ENCODE measurements at places on chromosomes 7 and 10.

DNA sequence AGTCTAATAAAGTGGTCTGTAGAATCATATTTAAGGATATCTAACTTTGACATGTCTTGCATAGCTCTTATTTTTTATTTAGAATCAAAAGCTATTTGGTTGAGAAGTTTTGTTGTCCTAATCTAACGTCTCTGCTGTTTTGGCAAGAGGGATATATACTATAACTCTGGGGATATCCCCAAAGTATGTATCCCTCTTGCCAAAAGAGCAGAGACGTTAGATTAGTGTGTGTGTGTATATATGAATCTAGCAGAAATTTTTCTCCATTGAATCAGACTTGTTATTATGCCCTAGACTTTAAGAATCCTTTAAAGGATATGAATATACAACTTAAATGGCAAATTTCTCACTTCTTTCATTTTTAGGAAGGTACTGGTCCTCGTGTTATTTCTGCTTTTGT is 9.6 kb downstream of the SMC3 start:
- DNase-seq = no peak

- DNase-seq = no peak
Observed at GRCh38 chr10:131167036-131167860, 144.3 kb downstream of the TCERG1L start.

DNA sequence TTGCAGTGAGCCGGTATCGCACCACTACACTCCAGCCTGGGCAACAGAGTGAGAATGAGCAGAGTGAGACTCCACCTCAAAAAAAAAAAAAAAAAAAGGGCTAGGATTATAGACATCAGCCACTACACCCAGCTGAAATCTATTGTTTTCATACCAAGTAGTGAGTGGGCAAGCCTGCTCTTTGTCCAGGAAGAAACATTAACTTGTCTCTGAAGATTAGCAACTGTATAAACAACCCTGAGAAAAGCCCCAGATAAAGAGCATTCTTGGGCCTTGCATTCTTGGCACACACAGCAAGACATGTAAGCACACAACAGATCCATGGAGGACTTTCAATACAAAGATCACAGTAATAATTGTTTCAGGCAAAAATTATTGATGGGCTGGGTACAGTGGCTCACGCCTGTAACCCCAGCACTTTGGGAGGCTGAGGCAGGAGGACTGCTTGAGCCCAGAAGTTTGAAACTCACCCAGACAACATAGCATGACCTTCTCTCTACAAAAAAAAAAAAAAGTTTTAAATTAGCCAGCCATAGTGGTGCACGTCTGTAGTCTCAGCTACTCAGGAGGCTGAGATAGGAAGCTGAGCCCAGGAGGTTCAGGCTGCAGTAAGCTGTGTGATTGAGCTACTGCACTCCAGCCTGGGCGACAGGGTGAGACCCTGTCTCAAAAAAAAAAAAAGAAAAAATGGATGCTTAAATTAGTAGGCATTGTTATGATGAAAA is 4.4 kb downstream of the PSPH start:
- DNase-seq = no peak

DNA sequence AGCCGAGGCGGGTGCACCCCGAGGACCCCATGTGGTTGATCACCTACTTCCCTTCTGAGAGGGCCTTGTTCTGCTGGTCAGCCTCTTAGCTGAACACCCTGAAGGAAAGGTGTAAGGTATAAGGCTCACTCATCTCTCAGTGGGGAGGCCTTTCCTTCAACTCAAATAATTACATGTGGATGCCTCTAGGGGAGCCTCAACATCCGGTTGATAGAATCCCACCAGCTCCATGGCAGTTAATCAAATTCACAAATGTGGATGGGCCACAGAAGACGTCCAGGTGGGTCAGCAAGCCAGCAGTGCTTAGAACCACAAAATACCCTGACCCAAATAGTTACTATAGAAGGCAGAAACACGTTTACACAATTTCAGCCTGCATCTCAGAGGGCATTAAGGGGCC is 37.7 kb upstream of the ZNF32 start:
- DNase-seq = no peak

GRCh38 chr10:15035385-15036301 is 8.1 kb upstream of the OLAH start:
- DNase-seq = no peak

GRCh38 chr10:57018452-57018851 is 657.4 kb upstream of the ZWINT start:
- DNase-seq = no peak

DNA sequence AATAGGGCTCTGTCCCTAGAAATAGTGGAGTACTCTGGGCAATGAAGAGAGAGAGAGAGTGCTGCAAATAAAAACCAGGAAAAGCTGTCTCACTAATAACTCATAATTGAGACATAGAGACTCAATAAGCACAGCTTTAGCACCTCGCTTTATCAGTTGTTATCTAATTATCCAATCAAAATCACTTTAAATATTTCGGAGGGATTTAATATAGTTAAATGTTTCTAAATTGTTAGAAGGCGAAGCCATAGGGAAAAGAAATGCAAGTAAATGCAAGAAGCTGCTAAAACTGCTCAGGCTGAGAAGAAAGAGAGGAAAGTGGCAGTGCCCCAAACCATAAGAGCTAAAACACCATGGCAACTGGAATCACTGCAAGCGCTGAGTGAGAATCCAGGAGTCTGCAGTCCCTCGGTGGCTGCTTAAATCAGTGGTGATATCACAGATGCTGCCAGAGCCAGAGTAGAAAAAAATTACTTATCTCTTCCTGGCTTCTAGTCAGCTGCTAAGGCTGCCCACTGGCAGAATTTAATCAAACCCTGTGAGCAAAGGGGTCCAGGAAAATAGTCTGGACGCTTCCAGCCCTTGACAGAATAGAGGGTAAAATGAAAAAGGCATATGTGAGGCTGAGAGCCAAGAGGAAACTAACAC is 150.4 kb upstream of the CHRM2 start:
- DNase-seq = no peak

Data from naive thymus-derived CD8-positive, alpha-beta T cell (primary cell).